ENCODE measurements at places on chromosomes 3 and 15. TPM values are rescaled to one million over a fixed set of nuclear protein-coding genes. Genes with fewer than 3 reads are reported as not detected.

GRCh38 chr3:148873270-148873927, 8.3 kb downstream of the CPA3 start:
- DNase-seq, result no peak

DNA sequence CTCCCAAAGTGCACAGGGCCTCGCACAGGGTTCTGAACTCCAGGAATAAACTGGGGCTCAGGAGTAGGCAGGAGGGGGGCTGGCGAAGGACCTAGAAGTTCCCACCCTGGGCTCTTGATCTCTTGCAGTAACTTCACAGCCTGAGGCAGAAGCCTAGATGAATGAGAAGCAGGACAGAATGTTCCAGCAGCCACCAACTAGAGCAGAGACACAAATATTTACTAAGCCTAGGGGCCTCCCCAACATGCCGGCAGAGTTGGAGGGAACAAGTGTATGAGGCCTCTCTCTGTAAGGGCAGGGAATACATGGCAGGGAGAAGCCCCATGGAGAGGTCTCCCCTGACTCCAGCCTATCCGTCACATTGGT, 25.3 kb upstream of the C15orf39 start:
- DNase-seq, result no peak

DNA sequence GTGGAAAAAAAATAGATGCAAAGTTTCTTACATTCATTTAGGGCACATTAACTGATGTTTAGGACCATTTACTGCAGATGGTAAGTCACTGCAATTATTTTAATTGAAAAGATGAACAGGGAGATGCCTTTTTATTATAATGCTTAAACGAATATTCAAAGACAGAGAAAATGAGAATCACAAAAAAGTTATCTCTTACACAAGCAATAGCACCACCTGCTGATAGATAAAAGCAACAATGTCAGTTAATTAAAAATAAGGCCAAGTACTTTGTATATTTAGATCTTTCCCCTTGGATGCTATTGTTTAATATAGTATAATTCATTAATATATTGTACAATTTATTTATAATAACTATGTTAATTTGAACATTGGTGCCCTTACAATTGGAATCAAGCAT, 55.9 kb downstream of the IFT80 start:
- DNase-seq, result peak; percentile 49

DNA sequence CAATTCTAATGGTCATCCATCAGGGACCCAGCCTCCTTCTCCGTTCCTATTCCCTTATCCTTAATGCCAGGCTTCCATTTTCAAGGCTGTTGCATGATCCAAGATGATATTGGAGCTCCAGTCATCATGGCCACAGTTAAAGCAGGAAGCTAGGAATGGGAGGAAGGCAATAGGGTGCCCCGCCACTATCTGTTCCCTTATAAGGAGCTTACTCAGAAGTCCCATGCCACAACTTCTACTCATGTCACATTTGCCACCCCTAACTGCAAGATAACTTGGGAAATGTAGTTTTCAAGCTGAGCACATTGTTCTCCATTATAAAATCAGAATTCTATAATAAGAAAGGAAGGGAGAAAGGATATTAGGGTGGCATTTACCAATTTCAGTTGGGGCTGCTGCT, 38.6 kb upstream of the SPSB4 start:
- DNase-seq, result no peak

DNA sequence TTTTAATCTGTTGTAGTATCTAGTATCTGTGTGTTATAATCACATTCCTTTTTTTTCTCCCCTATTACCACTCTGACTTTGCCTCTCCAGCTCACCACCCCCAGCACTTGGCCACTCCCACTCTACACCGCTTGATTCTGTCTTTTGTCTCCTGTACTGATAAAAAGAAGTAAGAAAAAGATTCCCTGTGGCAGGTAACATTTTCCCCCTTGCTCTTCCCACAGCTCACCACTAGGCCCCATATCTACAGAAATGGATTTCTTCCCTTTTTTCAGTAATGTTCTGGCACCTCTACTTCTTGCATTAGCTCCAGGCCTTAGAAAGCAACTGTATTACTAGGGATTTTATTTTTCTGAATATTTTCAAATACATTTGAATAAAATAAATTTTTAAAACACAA, 25.6 kb downstream of the KCNH8 start:
- no peak for DNase-seq

GRCh38 chr3:67580430-67581000, 73.9 kb downstream of the SUCLG2 start:
- no peak for DNase-seq

DNA sequence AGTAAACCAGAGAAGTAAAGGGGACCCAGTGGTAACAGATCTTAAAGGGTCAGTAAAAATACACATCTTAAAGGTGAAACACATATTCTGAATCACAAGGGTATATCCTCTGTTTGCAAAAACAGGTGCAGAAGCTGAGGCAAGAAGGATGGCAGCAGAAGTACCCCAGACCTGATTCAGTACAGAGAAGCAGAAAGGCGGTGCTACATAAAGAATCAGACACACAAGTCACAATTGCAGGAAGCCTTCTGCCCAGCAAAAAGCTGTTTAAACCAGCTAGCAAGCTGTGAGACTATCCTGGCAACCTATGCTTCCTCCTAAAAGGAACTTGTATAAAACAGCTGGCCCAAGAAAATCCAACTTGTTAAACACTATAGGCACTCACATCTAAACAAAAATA, 49.4 kb downstream of the ZNF280D start:
- no peak for DNase-seq

DNA sequence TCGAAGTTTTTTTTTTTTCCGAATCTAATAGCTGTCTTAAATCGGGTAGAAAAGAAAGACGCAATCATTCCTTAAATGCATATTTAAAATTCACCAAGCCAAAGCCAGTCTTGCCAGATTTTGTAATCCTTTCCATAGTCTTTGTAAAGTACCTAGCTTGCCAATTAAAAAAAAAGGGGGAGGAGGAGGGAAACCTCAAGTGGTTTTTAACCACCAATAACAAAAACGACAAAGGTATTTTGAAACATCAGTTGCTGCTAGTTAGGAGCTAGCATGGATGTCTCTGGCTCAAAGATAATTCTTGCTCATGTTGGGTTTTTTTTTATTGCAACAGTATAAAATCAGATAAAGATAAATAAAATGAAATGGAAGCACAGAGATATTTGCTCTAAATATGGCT, 187.9 kb downstream of the MECOM start:
- no peak for DNase-seq

GRCh38 chr3:105402287-105402801, 35.6 kb downstream of the ALCAM start:
- DNase-seq, result peak; percentile 47

The RTP1 gene
- not detected for total RNA-seq

The SPINK8 gene
- not detected for total RNA-seq

The RBP2 gene
- total RNA-seq, result not detected

The CKMT1B gene
- not detected for total RNA-seq
